ENCODE measurements at places on chromosomes 16 and 17.

- DNase-seq: no peak
Measured at GRCh38 chr17:71024172-71024571, 854.8 kb downstream of the KCNJ2 start.

DNA sequence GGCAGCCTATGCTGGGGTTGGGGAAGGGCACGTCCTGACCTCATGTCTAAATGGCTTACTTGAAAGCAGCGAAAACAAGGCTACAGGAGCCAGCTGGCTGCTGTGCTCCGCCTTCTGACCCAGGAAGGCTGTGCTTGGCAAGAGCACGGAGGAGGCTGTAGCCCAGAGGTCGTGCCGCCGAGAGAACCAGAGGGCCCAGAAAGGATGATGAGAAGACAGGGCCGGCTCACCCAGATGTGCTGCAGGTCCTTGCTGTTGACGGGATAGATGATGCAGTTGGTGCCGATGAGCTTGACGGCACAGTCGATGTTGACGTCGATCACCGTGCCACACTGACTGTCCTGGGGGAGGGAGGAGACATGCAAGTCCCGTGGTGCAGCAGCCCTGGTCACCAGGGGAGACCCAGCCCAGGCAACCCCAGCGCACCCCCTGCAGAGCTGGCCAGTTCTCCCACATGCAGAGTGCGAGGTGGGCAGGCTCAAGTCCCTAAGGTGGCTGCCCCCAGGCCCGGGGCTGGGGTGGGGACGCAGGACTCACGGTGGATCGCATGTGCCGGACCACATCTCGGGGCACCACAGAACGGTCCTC lies 20.7 kb downstream of the SPHK1 start:
- DNase-seq: no peak

DNA sequence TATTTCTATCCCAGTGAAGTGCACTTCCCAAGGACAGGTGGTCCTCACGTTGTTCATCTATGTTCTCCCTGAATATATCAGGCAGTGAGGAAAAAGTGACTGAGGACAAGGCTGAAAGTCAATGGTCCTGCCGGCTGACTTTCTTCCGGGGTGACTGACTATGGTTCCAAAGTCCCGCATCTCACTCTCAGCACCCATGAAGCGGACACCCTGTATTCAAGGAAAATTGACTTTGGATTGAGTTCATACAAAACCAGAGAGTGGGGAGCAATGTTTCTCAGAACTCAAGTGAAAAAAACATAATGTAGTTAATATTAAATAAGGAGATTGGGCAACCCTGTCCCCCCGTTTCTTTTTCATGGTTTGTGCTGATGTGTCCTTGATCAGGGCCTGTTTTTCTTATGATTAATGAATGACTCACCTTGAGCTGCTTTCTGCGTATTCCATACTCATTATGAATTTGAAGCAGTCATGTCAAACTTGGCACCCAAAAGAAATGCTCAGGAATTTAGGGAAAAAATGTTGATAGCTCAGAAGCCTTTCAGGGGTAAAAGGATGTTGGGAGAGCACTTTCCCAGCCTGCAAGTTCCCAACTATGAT lies 184.0 kb downstream of the CYLD start:
- no peak for DNase-seq

DNA sequence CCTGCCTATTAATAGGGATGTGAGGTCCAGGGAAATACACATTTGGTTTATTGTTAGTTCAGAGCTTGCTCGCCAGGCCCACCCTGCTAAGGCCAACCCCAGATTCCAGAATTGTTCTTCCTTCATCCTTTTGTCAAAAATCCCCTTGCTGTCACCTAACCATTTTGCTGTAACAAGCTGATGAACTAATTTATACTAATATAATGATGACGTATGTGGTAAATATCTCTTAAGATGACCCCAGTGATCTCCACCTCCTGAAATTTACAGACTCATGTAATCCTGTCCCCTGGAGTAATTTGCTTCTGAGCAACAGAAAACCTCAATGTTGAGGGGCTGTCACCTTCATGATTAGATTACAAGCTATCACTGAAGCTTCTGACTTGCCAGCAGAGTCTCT lies 236.3 kb upstream of the N4BP1 start:
- DNase-seq: no peak

DNA sequence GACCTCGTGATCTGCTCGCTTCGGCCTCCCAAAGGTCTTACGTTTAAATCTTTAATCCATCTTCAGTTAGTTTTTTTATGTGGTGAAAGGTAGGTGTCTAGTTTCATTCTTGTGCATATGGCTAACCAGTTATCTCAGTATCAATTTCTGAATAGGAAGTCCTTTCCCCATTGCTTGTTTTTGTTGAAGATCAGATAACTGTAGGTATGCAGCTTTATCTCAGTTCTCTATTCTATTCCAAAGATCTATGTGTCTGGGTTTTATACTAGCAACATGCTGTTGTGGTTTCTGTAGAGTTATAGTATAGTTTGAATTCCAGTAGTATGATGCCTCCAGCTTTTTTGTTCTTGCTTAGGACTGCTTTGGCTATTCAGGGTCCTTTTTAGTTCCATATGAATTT lies 65.2 kb downstream of the TNFRSF13B start:
- no peak for DNase-seq

GRCh38 chr17:29145289-29146073 lies 34.7 kb downstream of the MYO18A start:
- DNase-seq: peak; percentile 77

GRCh38 chr17:75624021-75624420 lies 9.2 kb upstream of the SMIM5 start:
- DNase-seq: no peak

GRCh38 chr17:28902819-28903545 lies at the start of gene DHRS13:
Gene DHRS13 (minus strand): TSS chr17:28903079. CDS start chr17:28902944, 135 bp downstream.
- peak; percentile 90 for DNase-seq

- DNase-seq: no peak
Measured at GRCh38 chr17:3772764-3773163, 28.2 kb downstream of the ITGAE start.

DNA sequence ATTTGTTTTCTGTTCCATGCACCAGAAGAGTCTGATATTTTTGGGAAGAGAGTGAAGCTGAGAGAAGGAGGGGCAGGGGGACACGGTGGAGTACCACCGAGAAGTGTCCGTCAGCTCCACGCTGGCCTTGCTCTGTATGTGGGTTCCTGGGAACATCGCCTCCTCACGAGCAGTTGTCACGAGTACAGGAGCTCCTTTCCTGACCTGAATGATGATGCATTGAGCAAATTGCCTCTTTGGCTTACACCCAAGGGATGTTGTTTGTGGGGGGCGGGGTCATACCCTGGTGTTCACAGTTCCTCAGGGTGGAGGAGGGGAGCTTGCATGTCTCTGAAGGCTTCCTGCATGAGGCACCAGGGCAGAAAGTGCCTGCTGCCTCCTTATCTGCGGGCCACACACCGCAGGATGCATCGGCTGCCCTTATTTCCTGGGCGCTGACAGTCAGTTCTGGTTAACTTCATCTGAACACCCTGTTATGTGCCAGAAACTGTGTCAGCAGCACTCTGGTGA lies 36.2 kb downstream of the RGS9 start:
- DNase-seq: peak; percentile 21

- DNase-seq: peak; percentile 80
Measured at GRCh38 chr17:3963237-3964201, 718 bp downstream of the ATP2A3 start.

- no peak for DNase-seq
Measured at GRCh38 chr16:4680673-4681470, 12.5 kb upstream of the NUDT16L1 start.

GRCh38 chr16:57500578-57501111 lies 14.4 kb upstream of the DOK4 start:
- DNase-seq: no peak

- peak; percentile 28 for DNase-seq
Measured at GRCh38 chr17:75601057-75601987, 13.7 kb downstream of the MYO15B start.

GRCh38 chr17:40937384-40937819 lies at the start of gene KRT23:
Gene KRT23 (minus strand): TSS chr17:40937646. CDS start chr17:40936603, 1,043 bp downstream.
- DNase-seq: no peak

DNA sequence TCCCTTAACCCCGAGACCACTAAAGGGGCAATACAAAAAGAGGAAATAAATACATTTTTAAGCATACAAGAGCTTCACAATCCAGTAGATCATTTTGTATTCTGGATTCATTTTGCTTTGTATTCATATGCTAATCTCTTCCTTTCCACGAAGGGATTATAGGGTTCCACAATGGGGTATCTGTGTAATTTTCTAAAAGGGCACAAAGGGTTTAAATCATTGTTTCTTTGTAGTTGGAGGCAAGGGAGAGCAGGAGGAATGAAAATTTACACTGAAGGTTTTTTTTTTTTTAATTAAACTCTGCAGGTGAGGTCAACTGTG lies 592 bp upstream of the NUFIP2 start:
- no peak for DNase-seq

GRCh38 chr16:80459331-80459777 lies 81.4 kb upstream of the DYNLRB2 start:
- DNase-seq: no peak

DNA sequence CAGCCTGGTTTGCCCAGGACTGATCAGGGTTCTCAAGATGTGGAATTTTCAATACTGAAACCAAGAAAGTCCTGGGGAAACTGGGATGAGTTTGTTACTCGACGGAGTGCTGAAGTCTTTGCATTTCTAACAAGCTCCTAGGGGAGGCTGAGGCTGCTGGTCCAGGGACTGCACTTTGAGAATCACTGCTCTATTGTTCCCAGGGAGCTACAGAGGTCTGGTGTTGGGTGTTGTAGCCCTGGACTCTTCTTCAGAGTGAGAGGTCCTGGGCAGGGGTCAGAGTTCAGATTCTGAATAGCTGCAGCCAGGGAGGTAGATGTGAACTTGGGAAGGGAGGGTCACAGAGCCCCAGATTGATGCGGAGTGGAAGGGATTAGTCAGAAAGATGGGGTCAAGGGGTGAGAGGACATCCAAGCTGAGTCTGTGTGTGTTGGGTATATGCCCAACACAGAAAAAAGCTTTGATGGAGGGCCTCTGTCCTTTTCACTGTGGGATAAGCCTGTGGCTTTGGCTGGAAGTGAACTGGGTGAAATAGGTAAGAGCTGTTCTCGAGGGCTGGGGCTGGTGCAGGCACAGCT lies 14.1 kb downstream of the TMEM238L start:
- DNase-seq: no peak

GRCh38 chr17:48748718-48749566 lies 20.4 kb upstream of the HOXB13 start:
- DNase-seq: no peak

DNA sequence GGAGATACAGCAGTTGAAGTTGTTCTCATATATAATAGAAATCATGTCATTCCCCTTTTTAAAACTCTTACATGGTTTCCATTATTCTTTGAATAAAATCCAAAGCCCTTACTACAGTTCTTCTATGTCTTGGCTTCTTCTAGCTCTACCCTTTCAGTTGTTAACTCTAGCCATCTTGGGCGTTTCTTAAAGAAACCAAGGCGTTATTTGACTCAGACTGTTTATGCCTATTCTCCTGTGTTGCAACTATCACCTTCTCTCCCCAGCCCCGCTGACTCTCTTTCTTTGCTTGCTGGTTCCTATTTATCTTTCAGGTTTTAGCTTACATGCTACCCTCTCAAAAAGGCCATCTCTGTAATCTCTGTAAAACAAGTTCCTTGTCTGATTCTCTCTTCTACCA lies 32.7 kb downstream of the NFATC3 start:
- no peak for DNase-seq

- no peak for DNase-seq
Measured at GRCh38 chr17:6643451-6644125, 2.7 kb downstream of the TXNDC17 start.

- DNase-seq: peak; percentile 48
Measured at GRCh38 chr17:21213638-21214014, 335 bp downstream of the TMEM11 start.

DNA sequence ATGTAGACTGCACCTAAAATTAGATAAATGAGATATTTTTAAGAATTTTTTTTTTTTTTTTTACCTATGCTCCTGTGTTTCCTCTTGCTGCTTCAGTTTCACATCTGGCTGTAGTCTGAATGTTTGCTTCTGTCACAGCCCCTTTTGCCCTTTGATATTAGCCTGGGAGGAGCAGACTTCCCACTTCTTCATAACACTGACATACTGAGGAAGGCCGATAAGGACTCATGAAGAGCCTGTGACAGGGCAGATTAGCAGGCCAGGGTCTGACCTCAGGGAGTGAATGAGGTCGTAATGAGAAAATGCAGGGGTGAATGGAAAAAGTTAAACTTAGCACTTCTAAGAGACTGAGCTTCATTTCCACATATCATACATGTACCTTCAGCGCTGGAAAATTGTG lies at the start of gene SLFN14:
Gene SLFN14, minus strand, starts transcription at position 117 of the 400 bp plus-strand sequence. CDS start 2,757 bp downstream, outside the sequence.
- peak; percentile 92 for DNase-seq

DNA sequence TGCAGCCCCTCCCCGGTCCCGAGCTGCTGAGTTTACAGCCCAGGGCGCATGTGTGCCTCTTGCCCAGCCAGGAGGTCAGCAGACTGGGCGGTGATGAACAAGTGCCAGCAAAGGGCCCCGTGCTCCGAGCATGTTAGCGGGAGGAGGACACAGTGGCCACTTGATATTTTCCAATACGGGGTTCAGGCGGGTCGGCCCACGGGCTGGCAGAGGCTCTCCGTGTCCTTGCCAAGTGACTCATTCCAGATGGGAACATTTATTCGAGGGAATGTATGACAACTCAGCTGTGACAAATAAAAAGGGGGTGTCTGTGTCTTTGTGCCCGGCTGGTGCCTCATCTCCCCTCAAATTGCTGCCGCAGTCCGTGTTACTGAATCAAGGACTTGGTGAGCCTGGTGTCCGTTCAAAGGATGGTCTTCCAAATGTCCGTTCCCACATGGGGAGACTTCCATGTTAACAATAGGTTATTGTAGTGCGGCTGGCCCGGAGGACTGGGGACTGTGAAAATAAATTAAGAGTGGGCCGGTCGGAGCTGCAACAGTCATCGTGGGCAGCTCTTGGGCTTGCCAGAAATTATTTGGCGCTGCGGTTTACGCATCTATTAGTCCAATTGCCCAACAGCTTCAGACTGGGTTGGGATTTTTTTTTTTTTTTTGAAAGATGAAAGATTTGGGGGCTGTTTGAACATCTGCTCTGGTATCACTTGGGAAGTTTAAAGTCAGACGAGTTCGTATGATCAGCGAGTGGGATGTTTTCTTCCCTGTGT lies 174.0 kb upstream of the CIBAR2 start:
- no peak for DNase-seq

- DNase-seq: no peak
Measured at GRCh38 chr17:7176841-7177190, 2.4 kb downstream of the ASGR1 start.

GRCh38 chr17:30035369-30035768 lies 81.2 kb upstream of the NSRP1 start:
- no peak for DNase-seq

DNA sequence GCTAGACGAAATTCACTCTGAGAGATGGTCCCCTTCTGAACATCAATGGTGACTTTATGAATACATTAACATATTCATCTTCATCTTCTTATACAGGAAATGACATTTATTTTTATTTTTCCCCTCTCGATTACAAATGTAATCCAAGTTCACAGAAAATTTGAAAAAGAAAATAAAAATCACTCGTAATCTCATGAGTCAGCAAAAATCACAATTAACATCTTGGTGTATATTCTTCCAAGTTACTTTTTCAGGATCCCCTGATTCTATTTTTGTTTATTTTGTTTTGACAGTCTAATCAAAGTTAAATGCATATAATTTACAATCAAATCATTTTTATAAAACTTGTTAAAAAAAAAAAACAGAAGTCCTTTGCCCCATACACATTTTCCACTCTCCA lies 27.6 kb downstream of the C16orf87 start:
- no peak for DNase-seq
